Fibroblast of villous mesenchyme (primary cell): ENCODE measurements at places on chromosomes 2 and 18.

- no peak for DNase-seq
Observed at GRCh38 chr2:204344119-204344518, 201.2 kb upstream of the PARD3B start.

DNA sequence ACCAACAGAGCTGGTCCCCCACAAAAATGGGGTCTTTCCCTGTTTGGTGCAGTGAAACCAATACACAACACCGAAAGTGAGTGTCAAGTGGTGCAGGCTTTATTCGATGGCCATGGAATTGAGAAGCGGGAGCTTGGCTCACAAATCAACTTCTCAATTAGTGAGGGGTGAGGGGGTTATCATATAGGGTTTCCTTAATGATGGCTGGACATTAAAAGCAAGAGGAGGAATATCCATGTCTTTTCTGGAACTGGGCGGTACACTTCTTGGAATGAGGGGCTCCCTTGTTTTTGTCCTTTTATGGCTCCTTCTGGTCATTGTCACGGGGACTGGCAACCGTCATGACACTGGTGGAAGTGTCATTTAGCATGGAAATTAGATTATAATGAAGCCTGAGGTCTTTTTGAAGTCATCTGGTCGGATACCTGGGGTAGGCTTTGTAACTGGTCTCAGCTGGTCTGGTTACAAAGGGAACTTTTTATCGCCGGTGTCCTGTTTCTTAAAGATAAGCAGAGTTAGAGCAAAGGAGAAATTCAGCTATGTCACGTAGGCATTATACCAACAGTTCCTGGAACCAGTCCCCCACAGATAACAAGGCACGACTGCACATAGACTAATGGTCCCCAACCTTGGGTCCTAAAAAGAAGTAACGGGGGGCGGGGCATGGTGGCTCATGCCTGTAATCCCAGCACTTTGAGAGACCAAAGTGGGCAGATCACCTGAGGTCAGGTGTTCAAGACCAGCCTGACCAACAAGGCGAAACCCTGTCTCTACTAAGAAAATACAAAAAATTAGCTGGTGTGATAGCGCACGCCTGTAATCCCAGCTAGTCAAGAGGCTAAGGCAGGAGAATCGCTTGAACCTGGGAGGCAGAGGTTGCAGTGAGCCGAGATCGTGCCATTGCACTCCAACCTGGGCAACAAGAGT lies 93.5 kb upstream of the NDUFV2 start:
- DNase-seq = no peak

GRCh38 chr2:159555651-159556392 lies 60.5 kb downstream of the BAZ2B start:
- peak; percentile 19 for DNase-seq

DNA sequence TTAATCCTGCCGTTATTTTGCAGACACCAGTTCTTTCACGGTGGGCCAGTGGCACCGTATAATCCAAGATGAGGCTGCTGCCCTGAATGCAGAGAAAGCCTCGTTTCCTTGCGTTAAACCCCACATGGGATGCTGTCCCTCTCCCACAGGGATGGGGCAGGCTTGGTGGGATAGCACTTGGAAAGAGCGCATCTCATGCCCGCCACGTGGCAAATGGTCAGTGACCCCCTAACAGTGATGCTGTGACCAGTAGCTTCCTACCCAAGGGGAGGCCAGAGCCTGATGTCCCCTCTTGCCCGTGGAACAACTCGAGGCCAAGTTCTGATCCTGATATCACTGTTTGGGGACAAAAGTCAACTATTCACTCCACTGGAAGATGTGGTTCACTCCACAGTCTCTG lies 73.3 kb downstream of the RHOB start:
- DNase-seq = no peak

DNA sequence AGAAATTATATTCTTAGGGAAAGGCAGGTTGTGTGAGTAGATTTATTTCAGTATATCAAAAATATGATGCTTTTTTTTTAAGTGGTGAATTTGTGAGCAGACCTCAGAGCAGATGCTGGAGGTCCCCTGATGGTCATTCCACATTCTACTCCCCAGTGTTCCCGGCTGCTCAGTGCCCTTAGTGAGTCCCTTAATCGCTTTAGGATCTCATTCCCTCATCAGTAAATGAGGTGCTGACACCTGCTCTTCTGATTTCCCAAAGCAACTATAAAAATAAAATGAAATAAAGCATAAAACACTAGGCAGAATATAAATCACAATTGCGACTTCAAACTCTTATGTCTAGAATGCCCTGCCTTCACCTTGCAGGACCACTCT lies 216.2 kb upstream of the TNP1 start:
- no peak for DNase-seq

GRCh38 chr2:150466741-150467620 lies 20.5 kb downstream of the RND3 start:
- peak; percentile 94 for DNase-seq

DNA sequence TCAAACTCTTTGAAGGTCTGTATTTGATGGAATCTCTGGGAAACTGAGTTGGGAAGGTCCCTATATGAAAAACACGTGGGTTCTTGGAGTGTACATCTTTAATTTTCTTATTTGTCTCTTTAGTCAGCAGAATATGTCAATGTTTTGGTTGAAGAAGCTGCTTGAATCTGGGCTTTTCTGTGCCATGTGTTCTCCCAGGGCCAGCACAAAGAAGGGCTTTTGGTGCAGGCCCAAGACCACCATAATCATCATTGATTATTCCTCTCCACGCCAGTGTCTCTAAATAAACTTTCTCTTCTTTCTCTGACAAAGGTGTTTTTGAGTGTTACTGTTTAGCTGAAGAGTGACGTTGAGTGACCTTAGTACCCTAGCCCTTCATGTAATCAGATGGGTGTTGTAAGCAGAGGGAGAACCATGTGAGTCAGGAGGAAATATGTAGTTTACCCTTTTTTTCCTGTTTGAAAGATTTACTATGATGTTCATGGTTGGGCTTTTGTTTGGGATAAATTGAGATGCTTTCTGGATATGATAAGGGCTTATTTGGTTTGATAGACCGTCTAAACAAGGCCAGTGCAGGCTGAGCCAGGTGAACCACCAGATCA lies 11.6 kb upstream of the TNP1 start:
- no peak for DNase-seq

GRCh38 chr2:191128172-191128910 lies 22.5 kb downstream of the STAT4 start:
- no peak for DNase-seq

DNA sequence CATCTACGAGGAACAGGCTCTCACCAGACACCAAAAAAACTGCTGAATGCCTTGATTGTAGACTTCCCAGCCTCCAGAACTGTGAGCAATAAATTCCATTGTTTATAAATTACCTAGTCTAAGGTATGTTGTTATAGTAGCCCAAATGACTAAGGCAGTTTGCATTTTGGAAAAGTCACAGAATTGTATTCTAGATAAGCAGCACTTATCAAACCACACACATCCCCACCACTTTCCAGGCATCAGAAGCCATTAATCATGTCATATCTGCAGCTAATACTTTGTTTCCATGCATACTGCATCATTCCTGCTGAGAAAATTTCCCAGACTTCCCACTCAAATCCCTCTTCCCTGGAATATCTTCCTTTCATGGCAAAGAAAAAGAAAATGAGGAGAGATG lies 187.2 kb downstream of the INO80D start:
- DNase-seq = no peak

GRCh38 chr18:56947236-56947635 lies 199.7 kb upstream of the BOD1L2 start:
- DNase-seq = no peak

GRCh38 chr2:74186038-74186437 lies 7.4 kb upstream of the MOB1A start:
- no peak for DNase-seq

DNA sequence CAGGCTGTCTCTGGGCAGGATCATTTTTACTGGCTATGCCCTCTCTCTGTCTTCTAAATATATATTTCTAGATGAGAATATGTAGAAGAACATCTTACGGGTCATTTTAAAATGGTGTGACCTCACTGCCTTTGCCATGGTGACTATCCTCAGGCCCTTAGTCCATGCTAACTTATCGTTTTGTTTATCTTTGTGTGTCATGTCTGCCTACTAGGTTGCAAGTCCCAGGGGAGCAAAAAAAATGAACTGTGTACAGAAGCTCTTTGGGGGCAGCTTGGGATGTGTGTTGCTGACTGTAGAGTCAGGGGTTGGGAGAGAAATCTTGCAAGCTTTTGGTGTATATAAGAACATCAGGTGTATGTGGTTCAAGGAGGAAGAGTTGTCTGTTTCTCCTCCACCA lies 11.0 kb downstream of the CPSF3 start:
- DNase-seq = peak; percentile 16

DNA sequence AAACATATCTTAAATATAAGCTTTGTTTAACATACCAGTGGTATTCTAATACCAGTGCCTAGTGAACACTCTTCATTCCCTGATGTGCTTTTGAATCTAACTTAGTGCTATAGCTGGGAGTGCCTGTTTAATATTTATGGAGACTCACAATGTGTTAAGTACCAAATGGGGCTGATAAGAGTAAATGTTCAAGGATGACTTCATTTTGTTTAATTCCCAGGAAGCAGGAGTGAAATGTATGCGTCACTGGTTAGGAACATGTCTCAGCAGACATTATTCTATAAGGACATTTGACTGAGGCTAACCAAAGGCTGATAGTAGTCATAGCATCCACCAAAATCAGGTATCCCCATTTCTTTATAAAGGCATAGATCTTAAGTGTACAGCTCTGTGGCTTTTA lies 31.7 kb upstream of the LINC00305 start:
- no peak for DNase-seq

- no peak for DNase-seq
Observed at GRCh38 chr18:36461551-36461987, 164.1 kb downstream of the FHOD3 start.

- DNase-seq = no peak
Observed at GRCh38 chr2:26103752-26104151, 69.1 kb upstream of the GAREM2 start.

GRCh38 chr18:51623653-51624052 lies 426.2 kb upstream of the MEX3C start:
- DNase-seq = no peak

DNA sequence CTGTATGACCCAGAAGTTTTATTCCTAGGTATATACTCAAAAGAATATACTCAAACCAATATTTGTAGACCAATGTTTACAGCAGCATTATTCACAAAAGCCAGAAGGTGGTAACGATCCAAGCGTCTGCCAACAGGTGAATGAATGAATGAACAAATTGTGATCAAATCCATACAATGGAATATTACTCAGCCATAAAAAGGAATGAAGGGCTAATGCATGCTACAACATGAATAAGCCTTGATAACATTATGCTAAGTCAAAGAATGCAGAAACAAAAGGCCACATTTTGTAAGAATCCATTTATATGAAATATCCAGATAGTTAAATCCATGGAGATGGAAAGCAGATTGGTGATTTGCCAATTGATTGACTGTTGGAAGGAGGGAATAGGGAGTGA lies 5.5 kb upstream of the CD226 start:
- DNase-seq = no peak

GRCh38 chr2:194003911-194004310 lies 1653.1 kb upstream of the SLC39A10 start:
- no peak for DNase-seq

- peak; percentile 28 for DNase-seq
Observed at GRCh38 chr2:71452565-71452964, 796 bp upstream of the DYSF start.

GRCh38 chr2:137168552-137168951 lies 403.2 kb downstream of the THSD7B start:
- DNase-seq = peak; percentile 42

GRCh38 chr2:143139835-143140393 lies 10.7 kb downstream of the ARHGAP15 start:
- no peak for DNase-seq

DNA sequence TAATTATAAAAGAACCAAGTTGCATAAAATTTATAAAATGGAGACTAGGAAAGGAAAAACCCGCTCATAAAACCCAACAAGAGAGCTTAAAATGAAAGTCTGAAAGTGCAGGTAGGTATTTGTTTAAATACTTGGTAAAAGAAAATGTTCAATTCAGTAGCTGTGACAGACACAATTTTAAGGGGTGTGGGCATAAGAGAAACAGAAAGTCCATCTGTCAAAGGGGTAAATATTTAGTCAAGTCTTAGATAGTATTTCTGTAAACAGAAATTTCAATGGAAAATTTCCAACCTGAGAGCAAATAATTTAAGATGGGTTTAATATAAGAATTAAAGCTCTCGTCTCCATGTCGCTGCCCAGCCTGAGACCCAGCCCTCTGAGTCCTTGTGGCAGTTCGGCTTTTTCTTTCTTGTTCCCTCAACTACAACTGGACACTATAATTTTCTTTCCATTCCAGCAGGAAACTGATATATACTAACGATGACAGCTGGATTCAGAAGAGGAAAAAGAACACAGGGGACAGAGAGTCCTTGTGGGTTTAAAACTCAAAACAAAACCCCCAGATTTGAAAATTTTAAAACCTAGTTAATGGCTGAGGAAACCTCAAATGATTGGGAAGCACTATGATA lies 88.0 kb upstream of the ZFP36L2 start:
- DNase-seq = peak; percentile 36

- DNase-seq = peak; percentile 79
Observed at GRCh38 chr2:109226128-109226527, 97.1 kb downstream of the SH3RF3 start.

DNA sequence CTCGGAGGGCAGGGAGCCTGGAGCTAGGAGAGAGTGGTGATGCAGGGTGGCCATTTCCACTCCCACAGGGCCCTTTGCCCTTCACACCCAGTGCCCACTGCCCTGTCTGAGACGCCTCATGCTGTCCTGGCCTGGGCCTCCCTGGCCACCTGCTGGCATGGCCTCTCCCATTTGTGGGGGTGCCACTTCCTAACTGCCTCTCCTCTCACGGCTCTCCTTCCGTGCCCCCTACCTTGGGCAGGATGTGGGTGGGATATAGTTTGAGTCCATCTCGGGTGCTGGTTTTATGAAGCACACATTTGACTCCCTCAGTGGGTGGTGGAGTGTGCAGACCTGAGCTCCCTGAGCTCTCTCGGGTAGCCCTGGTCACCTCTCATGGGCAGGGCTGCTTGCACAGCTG lies 46.0 kb downstream of the DGKD start:
- no peak for DNase-seq

DNA sequence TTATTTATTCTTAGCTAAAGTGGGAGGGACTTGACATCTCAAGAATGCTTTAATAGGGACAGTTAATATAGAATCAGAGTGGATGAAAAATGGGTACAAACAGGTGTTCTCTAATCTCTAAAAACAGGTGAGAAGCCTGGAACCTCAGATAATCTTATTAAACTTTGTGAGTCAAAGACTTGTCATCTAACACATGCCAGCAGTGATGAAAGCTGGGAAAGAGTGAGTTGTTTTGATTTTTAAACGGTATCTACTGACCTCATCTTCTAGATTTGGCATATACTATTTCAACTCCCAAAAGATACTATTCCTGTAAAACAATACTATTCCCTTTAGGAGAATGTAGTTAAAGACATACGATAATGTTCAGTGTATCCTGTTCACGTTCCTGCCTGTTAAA lies 103.4 kb downstream of the CCDC141 start:
- DNase-seq = no peak

DNA sequence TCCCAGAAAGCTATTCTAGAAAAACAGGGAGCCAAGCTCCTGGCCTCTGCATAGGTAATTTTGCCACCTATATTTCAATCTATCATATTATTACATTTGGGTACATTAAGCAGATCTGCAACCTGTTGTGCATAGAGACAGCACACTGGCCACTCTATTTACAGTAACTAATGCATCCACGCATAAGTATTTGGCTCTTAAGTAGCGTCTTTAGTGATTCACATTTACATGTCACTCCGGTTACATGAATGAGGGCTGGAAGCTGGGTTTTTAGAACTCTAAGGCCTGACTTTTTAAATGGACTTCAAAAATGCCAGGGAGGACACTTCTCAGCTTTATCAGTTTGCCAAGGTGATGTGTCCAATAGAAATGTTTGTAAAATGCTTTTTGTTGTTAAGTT lies 97.7 kb downstream of the NYAP2 start:
- DNase-seq = no peak

GRCh38 chr18:76451396-76452331 lies 43.4 kb downstream of the ZNF516 start:
- DNase-seq = no peak
